ENCODE measurements at places on chromosomes 4 and X.

DNA sequence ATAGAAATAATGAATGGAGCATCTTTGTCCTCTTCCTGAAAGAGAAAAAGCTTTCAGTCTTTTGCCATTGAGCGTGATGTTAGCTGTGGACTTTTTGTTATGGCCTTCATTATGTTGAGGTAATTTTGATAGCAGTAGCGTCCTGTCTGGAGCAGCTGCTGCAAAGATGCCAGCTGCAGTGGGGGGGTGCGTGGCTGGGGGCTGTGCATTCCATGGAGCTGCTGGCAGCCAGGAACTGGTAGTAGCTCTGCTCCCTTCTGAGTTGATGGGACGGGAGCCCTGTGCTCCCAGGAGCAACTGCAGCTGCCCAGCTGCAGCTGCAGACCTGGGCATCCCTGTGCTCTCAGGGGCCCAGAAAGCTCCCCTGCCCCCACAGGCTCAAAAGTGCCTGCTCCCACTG lies 50.4 kb downstream of the CCDC160 start:
- no peaks in the 10 kb centered on the region for H3K36me3 ChIP-seq
- no peaks in the 10 kb centered on the region for H3K27me3 ChIP-seq
- no peak for DNase-seq

- no peak for DNase-seq
- H3K27ac ChIP-seq, result no peak overlapping the region
- H3K4me1 ChIP-seq, result no peaks in the 10 kb centered on the region
- H3K4me3 ChIP-seq, result no peak overlapping the region
- no peaks in the 10 kb centered on the region for H3K27me3 ChIP-seq
These were observed 12.1 kb upstream of the PRKG2 start for GRCh38 chr4:81227138-81227537.

GRCh38 chrX:22186165-22186564 lies 86.5 kb upstream of the CBLL2 start:
- no peaks in the 10 kb centered on the region for H3K36me3 ChIP-seq
- H3K27me3 ChIP-seq, result no peaks in the 10 kb centered on the region
- H3K4me3 ChIP-seq, result no peak overlapping the region

DNA sequence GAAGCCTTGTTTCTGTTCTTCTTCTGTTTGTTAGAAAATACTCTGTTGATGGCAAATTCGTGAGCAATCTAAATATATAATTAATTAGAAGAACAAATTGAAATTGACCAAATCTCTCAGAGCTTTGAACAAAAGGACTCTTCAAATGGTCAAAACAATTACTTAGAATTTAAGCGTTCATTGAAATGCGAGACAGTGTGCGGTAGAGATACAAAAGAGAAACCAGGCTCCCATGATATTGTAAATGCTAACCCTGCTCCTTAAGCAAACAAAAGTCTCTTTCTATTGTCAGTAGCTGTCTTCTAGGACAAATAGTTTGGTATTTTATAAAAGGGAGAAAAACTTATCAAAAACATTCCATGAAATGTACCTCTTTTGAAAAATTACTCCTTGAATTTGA lies 453.4 kb upstream of the MAGEB2 start:
- H3K27me3 ChIP-seq, result no peaks in the 10 kb centered on the region
- DNase-seq, result no peak
- no peaks in the 10 kb centered on the region for H3K4me1 ChIP-seq

- H3K4me3 ChIP-seq, result no peak overlapping the region
- DNase-seq, result no peak
- H3K27me3 ChIP-seq, result no peaks in the 10 kb centered on the region
- H3K4me1 ChIP-seq, result no peaks in the 10 kb centered on the region
These were observed 200.6 kb upstream of the FTHL17 start for GRCh38 chrX:31272472-31272775.

DNA sequence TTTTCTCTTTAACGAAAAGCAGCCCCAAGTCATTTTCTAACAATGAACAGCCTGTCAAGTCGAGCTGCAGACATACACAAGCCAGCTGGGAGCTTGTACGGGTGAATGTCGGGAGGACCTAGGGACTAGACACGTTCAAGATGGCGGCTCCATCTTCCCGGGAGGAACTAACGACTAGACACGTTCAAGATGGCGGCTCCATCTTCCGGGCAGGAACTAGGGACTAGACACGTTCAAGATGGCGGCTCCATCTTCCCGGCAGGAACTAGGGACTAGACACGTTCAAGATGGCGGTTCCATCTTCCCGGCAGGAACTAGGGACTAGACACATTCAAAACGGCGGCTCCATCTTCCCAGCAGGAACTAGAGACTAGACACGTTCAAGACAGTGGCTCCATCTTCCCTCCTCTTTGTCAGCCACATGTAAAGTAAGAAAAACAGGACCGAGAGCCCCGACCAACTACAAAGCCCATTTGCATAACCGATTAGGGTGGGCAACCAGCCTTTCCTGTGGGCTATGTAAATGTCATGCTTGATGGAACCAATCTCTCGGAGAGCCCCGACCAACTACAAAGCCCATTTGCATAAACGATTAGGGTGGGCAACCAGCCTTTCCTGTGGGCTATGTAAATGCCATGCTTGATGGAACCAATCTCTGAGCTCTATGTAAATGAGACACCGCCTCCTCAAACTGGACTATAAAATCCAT lies 175.5 kb downstream of the DHRSX start:
- H3K36me3 ChIP-seq, result no peaks in the 10 kb centered on the region
- DNase-seq, result peak; percentile 89
- no peak overlapping the region for H3K4me3 ChIP-seq
- H3K27ac ChIP-seq, result no peak overlapping the region

DNA sequence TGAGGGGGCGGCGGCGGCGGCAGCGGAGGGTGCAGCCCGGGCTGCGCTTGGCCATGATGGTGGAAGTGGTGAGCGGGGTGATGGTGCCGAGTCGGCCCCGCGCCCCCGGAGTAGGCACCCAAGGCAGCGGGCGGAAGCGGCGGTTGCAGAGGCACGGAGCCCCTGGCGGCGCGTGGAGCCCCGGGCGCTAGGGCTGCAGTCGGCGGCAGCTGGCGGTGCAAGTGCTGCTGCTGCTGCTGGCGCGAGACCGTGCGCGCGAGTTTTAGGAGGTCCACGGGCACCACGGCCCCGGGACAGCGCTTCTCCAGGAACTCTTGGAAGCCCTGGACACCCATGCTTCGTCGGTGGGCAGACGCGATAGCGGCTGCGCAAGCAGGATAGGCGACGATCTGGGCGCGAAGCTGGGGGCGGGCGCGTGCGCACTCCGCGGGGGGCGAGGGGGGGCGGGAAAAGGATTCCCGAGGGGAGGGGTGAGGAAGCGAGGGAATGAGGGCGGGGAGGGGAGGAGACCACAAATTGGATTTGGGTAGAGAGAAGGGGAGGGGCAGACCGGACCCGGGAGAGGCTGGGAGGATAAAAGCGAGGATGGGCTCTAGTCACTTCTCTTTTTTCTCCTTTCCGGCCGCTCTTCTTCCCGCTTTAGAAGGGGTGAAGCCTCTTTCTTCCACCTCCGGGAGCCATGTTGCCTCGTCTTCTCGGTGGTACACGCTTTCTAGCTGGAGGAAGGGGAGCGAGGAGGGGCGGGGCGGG lies at the start of gene FAM120C:
Gene FAM120C, minus strand, starts transcription at position 391 of the 750 bp plus-strand sequence. Its CDS starts 56 bp downstream, at position 335.
- peak; percentile 76 for DNase-seq
- H3K27ac ChIP-seq, result peak within 1 kb of the TSS; percentile 83
- H3K4me3 ChIP-seq, result peak within 1 kb of the TSS; percentile 46
- H3K4me1 ChIP-seq, result no peaks in the 10 kb centered on the region
- no peaks in the 10 kb centered on the region for H3K36me3 ChIP-seq

DNA sequence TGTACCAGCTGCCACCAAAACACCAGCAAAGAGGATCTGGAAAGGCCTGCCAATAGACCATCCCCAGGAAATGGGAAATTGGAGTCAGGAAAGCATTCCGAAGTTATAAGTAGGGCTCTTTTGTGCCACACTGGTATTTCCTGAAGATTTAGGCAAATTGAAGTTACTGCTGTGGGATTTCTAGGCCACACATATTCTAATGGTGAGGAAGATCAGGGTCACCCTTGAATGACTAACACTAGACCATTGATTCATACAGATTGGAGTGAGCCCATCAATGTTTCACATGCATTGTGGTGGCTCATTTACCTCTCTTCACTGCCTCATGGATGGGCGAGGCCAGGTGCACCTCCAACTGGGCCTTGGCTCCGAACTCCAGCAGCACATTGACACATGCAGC lies 22.6 kb downstream of the ASB11 start:
- no peaks in the 10 kb centered on the region for H3K27me3 ChIP-seq
- no peaks in the 10 kb centered on the region for H3K36me3 ChIP-seq
- H3K4me1 ChIP-seq, result no peaks in the 10 kb centered on the region
- H3K27ac ChIP-seq, result no peak overlapping the region

GRCh38 chr4:55303760-55304165 lies 42.3 kb upstream of the SRD5A3 start:
- no peak for DNase-seq
- no peak overlapping the region for H3K4me3 ChIP-seq
- H3K4me1 ChIP-seq, result peaks cover 3% of the 10 kb centered on the region
- no peaks in the 10 kb centered on the region for H3K36me3 ChIP-seq
- H3K27ac ChIP-seq, result no peak overlapping the region

DNA sequence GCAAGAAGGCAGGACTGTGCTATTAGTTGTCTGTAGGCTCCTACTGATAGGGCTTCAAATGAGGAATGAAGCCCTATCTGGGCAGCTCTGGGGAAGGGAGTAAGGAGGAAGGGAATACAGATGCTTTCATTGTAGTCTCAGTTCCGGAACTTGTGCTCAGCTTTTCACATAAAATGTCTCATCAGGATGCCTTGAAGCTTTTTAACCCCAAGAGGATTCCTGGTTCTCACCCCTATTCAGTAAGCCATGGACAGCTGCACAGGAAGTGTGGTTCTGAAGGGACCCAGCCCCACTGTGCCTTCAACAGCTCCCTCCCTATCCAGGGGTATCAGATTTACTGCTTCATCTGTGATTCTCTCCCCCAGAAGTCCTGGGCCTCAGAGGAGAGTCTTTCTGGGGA lies 5.0 kb downstream of the ARMCX5 start:
- H3K36me3 ChIP-seq, result no peaks in the 10 kb centered on the region
- no peak for DNase-seq
- H3K4me3 ChIP-seq, result no peak overlapping the region
- no peaks in the 10 kb centered on the region for H3K27me3 ChIP-seq
- no peaks in the 10 kb centered on the region for H3K4me1 ChIP-seq

GRCh38 chrX:67692246-67692645 lies 148.4 kb downstream of the AR start:
- no peaks in the 10 kb centered on the region for H3K36me3 ChIP-seq
- no peak overlapping the region for H3K27ac ChIP-seq
- H3K4me1 ChIP-seq, result no peaks in the 10 kb centered on the region
- H3K27me3 ChIP-seq, result no peaks in the 10 kb centered on the region

GRCh38 chr4:131978120-131978519 lies 1171.0 kb upstream of the PCDH10 start:
- no peaks in the 10 kb centered on the region for H3K36me3 ChIP-seq
- no peaks in the 10 kb centered on the region for H3K27me3 ChIP-seq
- H3K4me1 ChIP-seq, result no peaks in the 10 kb centered on the region
- H3K27ac ChIP-seq, result no peak overlapping the region
- no peak overlapping the region for H3K4me3 ChIP-seq

GRCh38 chr4:48698029-48698971 lies 81.8 kb downstream of the FRYL start:
- DNase-seq, result no peak
- H3K36me3 ChIP-seq, result no peaks in the 10 kb centered on the region
- H3K4me1 ChIP-seq, result peaks cover 3% of the 10 kb centered on the region

- no peak for DNase-seq
- no peaks in the 10 kb centered on the region for H3K36me3 ChIP-seq
- no peaks in the 10 kb centered on the region for H3K4me1 ChIP-seq
- no peaks in the 10 kb centered on the region for H3K27me3 ChIP-seq
- no peak overlapping the region for H3K27ac ChIP-seq
These were observed 23.5 kb upstream of the SLC34A2 start for GRCh38 chr4:25632135-25632534.

- H3K4me3 ChIP-seq, result no peak overlapping the region
- H3K4me1 ChIP-seq, result no peaks in the 10 kb centered on the region
- H3K36me3 ChIP-seq, result no peaks in the 10 kb centered on the region
- no peak for DNase-seq
These were observed 6.9 kb downstream of the L1CAM start for GRCh38 chrX:153878969-153879653.

DNA sequence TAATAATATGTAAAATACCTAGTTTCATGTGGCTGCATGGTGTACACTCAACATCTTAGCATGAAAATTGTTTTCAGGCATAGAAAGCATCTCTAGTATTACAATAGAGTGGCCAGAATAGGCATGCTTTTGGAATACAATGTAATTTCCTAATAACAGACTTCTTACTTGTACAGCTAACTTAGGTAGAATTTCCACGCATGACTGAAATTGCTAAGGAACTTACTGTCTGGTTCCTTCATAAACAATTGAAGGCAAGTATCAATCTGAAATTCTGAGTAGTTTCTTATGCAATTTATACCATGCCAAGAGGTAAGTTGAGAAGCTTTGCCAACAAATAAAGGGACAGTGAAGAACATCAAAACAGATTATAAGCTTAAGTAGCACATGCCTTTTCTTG lies 26.7 kb downstream of the SULT1E1 start:
- H3K27ac ChIP-seq, result no peak overlapping the region
- H3K36me3 ChIP-seq, result no peaks in the 10 kb centered on the region
- H3K4me3 ChIP-seq, result no peak overlapping the region
- no peaks in the 10 kb centered on the region for H3K4me1 ChIP-seq
- no peaks in the 10 kb centered on the region for H3K27me3 ChIP-seq

DNA sequence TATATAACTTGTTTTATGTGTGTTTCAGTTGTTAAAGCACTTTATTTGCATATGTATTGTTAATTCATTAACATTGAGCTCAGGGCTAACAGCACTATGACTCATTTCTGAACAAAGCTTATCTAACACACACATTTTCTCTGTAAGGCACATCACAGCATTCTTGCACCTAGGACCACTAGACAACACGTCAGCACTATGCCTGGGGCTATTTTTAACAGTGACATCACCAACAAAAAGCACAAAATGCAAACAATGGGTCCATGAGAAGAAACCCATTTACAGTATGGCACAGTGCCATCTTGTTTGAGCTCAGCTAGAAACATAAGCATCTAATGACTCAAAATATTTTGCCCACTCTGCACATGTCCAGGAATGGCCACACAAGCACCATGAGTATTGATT lies 124.4 kb downstream of the RELL1 start:
- no peaks in the 10 kb centered on the region for H3K4me1 ChIP-seq
- no peak for DNase-seq
- no peaks in the 10 kb centered on the region for H3K36me3 ChIP-seq
- no peaks in the 10 kb centered on the region for H3K27me3 ChIP-seq
- no peak overlapping the region for H3K27ac ChIP-seq
- no peak overlapping the region for H3K4me3 ChIP-seq

DNA sequence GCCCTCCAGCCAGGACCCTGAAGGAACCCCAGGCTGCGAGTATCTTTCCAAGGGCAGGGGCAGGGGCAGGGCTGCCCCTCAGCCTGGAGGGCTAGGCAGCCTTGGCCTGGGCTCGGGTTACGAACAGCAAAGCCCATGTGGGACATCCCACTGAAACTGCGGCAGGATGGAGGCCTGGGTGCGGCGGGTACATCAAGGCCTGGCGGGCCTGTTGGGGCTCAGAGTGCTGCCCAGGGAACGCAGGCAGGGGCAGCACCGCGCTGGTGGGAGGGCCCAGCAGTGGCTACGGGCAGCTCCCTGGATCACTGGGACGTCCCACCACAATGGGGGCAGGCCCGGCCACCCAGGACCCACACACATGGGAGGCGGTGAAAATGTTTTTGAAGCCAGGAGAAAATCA lies 10.9 kb downstream of the NAT8L start:
- no peak overlapping the region for H3K27ac ChIP-seq
- peak; percentile 62 for DNase-seq
- no peaks in the 10 kb centered on the region for H3K4me1 ChIP-seq
- no peak overlapping the region for H3K4me3 ChIP-seq
- H3K36me3 ChIP-seq, result no peaks in the 10 kb centered on the region

GRCh38 chrX:136627409-136627808 lies 20.5 kb upstream of the CD40LG start:
- H3K36me3 ChIP-seq, result no peaks in the 10 kb centered on the region
- H3K4me3 ChIP-seq, result no peak overlapping the region
- no peak overlapping the region for H3K27ac ChIP-seq
